GM23248 (cell line): ENCODE measurements at places on chromosomes 1 and 21. TPM values are rescaled to one million over a fixed set of nuclear protein-coding genes. Genes with fewer than 3 reads are reported as not detected.
A peak's percentile ranks its signal among the peaks of the same experiment; 100 is the strongest.

The CFHR2 gene
- not detected in 2 replicates for total RNA-seq

GRCh38 chr1:67457247-67457646, 27.0 kb upstream of the SERBP1 start:
- no peaks in the 10 kb centered on the region for H3K36me3 ChIP-seq
- no peak for DNase-seq
- H3K4me1 ChIP-seq, result no peaks in the 10 kb centered on the region; the same call in 1 of the 2 replicates
- H3K27me3 ChIP-seq, result 0 out of 2 replicates have a peak, but pooled peaks cover 3% of the 10 kb centered on the region
- H3K27ac ChIP-seq, result no peak overlapping the region

The LCE2C gene
- total RNA-seq, result 3.2 TPM in 1 of 2 replicates, not detected in the other

DNA sequence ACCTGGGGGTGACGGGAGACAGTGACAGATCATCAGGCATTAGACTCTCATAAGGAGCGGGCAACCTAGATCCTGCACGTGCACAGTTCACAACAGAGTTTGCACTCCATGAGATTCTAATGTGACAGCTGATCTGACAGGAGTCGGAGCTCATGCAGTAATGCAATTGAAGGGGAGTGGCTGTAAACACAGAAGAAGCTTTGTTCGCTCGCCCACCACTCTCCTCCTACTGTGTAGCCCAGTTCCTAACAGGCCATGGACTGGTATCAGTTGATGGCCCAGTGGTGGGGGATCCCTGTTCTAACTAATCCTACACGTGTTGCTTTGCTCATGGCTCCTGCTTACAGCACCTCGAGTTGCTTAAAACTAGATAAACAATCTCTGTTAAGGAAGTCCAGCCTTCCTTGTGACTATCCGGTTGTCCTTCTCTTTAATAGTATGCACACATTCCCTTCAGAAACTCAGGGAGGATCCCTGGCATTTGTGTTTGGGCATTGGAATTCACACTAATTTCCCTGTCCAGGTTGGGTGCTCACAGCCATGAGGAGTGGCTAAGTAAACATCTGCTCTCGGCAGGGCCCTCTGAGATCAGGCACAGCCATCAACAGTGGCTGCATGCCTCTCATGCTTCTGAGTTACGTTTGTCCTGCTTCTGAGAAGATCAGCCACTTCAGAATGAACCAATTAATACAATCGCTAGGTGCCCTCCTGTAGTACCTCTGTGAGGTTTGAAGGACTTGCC, 21.1 kb upstream of the F3 start:
- H3K27ac ChIP-seq, result no peak overlapping the region
- H3K36me3 ChIP-seq, result no peaks in the 10 kb centered on the region
- peaks cover 11% of the 10 kb centered on the region for H3K4me1 ChIP-seq
- no peaks in the 10 kb centered on the region for H3K27me3 ChIP-seq
- no peak overlapping the region for H3K4me3 ChIP-seq

The ALG6 gene
- 8.4 and 12.8 TPM in 2 replicates for total RNA-seq

DNA sequence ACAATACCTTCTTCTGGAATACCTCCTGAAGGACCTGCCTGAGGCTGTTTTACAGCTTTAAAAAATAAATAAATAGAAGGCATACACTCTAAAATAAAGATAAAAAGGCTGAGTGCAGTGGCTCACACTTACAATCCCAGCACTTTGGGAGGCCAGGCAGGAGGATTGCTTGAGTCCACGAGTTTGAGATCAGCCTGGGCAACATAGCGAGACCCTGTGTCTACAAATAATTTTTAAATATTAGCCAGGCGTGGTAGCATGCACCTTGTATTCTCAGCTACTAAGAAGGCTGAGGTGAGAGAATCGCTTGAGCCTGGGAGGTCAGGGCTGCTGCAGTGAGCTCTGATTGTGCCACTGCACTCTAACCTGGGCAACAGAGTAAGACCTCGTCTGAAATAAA, 75.0 kb downstream of the OSBPL9 start:
- peak overlapping the region; percentile 91; the same call in 1 of the 2 replicates for H3K27ac ChIP-seq
- no peaks in the 10 kb centered on the region for H3K27me3 ChIP-seq
- no peak overlapping the region for H3K4me3 ChIP-seq
- no peak for DNase-seq

GRCh38 chr1:180863158-180863775, 49.4 kb upstream of the KIAA1614 start:
- no peak overlapping the region for H3K27ac ChIP-seq
- no peak overlapping the region for H3K4me3 ChIP-seq
- H3K4me1 ChIP-seq, result peaks cover 5% of the 10 kb centered on the region
- peak; percentile 62 for DNase-seq
- H3K36me3 ChIP-seq, result no peaks in the 10 kb centered on the region
- no peaks in the 10 kb centered on the region for H3K27me3 ChIP-seq
